ENCODE measurements at places on chromosomes 3 and 15. TPM values are rescaled to one million over a fixed set of nuclear protein-coding genes. Genes with fewer than 3 reads are reported as not detected.

Gene POMGNT2
- total RNA-seq, result 6.5 TPM

Gene GP9
- not detected for total RNA-seq

Gene FAM43A
- 170 TPM for total RNA-seq

Gene MYL3
- not detected for total RNA-seq

Gene CLEC3B
- total RNA-seq, result 0.11 TPM

Gene CHST14
- 11.1 TPM for total RNA-seq

Gene SMCO1
- not detected for total RNA-seq

Gene CCDC191
- total RNA-seq, result 1.3 TPM

Gene ZPLD1
- total RNA-seq, result 0.07 TPM

Gene MITF
- total RNA-seq, result 3.3 TPM

Gene LRRC34
- 2.4 TPM for total RNA-seq

Gene ZNF35
- total RNA-seq, result 16.6 TPM

Gene CCR2
- not detected for total RNA-seq

Data from pulmonary artery endothelial cell (primary cell).